CD4-positive, alpha-beta T cell treated with Interleukin-17A for 4 hours (primary cell): ENCODE measurements at places on chromosomes 7 and 10.

DNA sequence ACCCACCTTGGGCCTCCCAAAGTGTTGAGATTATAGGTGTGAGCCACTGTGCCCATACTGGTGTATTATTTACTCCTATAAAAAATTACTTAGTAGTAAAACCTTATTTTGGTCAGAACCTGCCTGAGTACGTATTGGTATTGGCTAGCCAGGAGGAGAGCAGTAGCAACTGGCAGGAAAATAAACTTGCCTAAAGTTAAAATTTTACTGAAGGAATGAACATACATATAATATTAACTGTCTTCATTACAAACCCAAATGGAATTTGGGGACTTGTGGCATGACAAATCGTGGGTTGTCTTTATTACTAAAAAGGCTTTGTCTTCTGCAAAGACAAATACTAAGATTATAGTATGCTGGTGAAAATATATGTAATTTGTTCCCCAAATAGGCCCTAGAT lies 8.4 kb downstream of the RAB18 start:
- DNase-seq, result no peak

DNA sequence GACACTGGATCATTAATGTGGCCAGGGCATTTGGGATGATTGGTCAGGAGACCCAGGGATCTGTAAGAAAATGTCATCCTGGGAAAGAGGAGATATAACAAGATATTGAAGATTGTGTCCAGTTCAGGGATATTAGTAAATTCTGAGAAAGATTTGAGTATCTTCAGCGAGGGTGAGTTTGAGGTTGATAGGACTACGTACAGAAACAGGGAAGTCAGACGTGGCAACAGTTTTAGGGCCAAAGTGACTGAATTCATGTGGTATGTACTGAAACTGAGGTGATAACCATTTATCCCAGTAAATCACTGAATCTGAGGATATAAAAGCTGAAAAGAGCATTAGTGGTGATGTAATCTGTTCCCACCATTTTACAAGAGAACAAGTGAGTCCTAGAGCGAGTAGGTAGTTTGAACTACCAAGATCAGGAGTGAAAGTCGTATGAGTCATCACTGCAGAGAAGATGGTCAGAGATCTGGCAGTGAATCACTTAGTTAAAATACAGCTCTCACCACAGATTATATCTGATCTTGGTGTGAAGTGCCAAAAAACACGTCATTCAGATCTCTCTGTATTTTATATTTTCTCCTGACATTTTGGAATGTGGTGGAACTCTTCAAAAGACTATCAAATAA lies 220.5 kb downstream of the CDK14 start:
- DNase-seq, result no peak

GRCh38 chr10:106577266-106577665 lies 587.2 kb downstream of the SORCS1 start:
- DNase-seq, result no peak

DNA sequence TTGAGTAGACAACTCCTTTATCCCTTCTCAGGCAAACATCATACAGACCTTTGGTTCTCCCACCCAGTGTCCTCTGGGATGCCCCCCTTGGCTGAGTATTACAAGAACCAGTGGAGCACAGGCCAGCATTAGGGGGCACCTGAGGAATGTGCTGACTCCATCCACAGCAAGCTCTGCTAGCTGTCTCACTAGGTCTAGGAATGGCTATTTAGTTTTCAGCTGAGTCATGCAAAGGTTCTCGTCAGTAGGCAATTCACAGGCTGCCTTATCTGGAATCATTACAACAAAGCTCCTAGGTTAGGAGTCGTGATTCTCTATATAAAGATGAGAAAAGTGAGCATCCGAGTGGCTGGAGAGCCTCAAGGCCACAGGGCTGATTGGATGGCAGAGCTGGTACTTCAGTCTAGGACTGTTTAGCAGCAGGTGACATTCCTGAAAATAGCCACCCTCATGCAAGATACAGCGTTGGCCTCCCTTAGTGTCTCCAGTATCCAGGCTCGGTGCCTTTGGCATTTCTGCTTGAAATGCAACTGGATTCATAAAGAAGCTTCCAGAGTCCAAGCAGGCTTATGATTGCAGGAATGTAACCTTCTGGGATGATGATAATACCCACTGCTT lies 75.8 kb downstream of the CDCA7L start:
- DNase-seq, result no peak

- no peak for DNase-seq
Observed at GRCh38 chr10:124339119-124340032, 79.3 kb downstream of the OAT start.

GRCh38 chr10:62805231-62806099 lies 945 bp downstream of the ADO start:
- no peak for DNase-seq

DNA sequence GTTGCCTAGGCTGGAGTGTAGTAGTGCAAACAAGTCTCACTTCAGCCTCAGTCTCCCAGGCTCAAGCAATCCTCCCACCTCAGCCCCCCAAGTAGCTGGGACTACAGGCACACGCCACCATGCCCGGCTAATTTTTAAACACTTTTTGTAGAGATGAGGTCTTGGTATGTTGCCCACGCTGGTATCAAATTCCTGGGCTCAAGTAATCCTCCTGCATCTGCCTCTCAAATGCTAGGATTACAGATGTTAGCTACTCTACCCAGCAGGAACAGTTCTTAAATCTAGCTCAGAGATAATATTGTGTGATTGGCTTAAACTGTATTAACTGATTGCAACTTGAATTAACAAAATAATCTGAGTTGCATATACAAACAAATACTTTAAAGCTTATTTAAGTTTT lies 82.9 kb downstream of the CDK14 start:
- DNase-seq, result no peak

DNA sequence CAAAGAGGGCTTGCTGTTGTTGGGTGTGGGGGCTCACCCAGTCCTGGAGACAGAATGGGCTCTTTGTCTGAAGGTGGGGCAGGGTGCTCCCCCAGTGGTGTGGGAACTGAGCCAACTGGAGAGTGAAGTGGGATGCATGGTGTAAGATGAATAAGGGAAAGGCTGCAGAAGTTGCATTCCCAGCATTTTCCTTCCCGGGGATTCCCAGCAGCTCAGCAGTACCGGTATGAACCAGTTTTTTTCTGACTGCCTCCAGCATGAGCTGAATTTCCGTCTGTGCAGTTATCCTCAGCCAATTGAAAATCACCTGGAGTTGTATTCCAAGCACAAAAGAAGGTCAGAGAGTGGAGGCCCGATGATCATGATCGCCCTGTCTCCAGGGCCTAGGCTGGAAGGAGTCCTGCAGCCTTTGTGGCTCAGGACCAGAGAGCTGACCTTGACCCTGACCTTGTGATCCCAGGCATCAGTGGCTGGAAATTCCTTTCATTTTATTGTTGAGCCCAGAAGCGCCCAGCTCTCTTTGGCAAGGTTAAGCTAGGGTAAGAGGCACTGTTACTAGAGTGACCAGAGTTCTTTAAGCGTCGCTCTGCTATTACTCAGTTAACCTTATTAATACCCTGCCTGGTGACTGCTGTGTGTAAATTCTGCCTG lies 33.4 kb downstream of the OGDH start:
- no peak for DNase-seq

DNA sequence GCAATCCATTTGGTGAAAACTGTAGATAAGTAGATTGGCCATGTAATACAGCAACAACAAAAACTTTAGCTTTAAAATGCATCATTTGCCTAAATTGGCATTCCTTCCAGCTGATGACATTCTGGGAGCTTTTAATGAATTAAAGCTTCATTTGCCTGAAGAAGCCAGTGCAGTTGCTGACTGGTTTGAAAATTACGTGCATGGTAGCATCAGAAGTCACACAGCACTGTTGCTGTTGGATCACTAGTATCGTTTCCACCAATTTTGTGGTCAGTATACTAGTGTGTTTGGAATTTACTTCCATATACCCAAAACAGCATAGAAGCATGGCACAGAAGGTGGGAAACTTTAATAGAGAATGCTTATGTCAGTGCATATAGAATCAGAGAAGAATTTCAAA lies 194.9 kb downstream of the ETV1 start:
- no peak for DNase-seq

GRCh38 chr10:110699859-110700468 lies 55.8 kb downstream of the RBM20 start:
- no peak for DNase-seq

- DNase-seq, result no peak
Observed at GRCh38 chr7:44707558-44708230, 41.0 kb upstream of the ZMIZ2 start.

DNA sequence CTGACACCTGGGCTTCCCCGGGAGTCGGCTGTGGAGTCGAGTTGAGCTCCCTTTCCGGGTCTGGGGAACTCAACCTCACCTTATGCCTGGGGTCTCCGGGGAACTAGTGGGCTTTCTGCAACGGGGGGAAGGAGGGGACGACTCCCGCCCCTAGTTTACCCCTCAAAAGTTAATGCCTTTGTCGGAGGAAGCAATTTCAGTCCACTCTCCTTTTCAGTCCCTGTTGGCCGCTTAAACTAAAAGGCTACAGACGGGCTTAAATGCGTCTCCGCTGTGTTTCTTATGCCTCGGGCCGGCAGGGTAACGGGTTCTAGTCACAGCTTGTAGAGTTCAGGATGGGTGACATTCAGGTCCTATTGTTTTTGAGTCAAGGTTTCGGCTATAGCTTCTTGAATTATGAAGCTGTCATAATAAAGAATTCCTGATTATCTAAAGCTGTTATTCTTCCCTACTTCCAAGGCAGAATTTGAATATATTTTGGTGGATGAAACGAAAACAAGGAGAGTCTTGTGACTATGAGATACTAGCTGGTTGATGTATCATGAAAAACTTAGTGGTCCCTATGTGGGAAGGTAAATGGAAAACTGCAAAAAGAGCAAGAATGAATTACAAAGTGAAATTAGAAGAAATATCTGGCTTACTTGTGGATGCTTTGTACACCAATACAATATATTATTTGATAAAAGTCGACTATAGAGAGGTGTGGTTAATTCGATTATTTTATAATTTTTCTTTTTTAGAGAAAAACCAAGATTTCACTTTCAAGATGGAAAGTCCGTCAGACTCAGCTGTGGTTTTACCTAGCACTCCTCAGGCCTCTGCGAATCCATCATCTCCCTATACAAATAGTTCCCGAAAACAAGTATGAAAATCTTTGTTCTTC lies 495 bp downstream of the SFR1 start:
- DNase-seq, result no peak

DNA sequence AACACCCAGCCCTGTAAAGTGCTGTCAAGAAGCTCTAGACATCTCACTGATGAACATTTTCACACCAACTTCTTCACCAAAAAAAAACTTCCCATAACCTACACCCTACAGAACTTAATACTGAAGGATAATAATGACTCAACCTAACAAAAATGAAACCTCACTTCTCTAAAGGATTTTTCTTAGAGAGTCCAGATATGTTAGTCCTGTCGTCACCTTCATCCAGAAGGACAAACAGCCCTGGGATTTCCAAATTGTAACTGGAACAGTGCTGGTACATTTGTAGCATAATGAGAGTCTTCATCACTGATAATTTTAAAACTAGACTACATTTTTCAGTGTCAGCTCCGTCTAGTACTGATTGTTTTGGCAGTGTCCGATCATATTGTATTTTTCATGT lies 528.6 kb upstream of the CELF2 start:
- DNase-seq, result no peak

DNA sequence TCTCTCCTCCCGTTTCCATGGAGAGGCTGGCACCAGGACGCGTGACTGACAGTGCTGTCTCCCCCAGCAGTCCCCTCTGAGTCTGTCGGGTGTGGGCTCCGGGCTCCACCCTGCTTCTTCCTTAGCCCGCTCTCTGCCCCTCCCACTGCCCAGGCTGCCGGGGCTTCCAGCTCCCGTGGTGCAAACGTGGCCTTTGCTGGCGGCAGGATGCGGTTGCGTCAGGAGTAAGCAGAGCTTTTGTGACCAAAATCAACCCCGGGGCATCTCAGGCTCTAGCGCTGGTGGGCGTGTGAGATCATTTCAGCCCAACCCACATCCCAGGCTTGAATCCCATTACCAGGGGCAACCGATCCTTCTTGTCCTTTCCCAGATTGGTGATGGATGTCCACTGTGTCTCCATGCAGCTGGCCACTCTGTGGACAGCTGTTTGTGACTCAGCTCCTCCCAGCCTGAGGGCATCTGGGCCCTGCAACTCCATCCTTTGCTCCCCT lies 28.2 kb downstream of the PTPRE start:
- DNase-seq, result no peak
